ENCODE measurements at places on chromosomes 12 and 14.

GRCh38 chr12:71942259-71942658 is 3.6 kb downstream of the TPH2 start:
- H3K27me3 ChIP-seq = no peaks in the 10 kb centered on the region
- no peak overlapping the region for H3K27ac ChIP-seq
- H3K36me3 ChIP-seq = no peaks in the 10 kb centered on the region
- H3K4me3 ChIP-seq = no peak overlapping the region
- DNase-seq = no peak

DNA sequence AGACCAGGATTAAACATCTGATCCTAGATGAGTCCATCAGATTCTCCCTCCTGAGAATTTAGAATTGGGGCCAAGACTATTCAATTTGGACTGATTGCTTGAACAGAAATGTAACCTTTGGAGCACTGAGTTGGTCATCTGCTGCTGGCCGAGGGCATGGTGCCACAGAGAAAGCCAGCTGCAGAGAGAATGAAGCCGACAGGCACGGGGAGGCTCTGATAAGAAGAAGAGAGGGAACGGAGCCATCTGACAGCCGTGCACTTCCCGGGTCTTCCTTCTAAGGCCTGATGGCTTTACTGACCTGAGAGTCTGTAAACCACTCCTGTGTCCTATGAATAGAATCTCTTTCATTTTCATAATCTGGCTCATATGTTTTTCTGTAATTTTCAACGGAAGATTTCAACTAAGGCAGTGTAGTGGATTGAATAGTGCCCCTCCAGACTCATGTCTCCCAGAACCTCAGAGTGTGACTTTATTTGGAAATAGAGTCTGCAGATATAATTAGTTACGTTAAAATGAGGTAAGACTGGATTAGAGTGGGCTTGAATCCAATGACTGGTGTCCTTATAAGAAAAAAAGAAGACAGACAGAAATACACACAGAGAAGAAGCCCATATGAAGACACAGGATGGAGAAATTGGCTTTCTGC is 39.1 kb upstream of the FRS2 start:
- H3K4me1 ChIP-seq = no peaks in the 10 kb centered on the region
- no peaks in the 10 kb centered on the region for H3K27me3 ChIP-seq
- no peak overlapping the region for H3K4me3 ChIP-seq
- H3K36me3 ChIP-seq = no peaks in the 10 kb centered on the region

- no peaks in the 10 kb centered on the region for H3K4me1 ChIP-seq
- H3K4me3 ChIP-seq = no peak overlapping the region
- no peaks in the 10 kb centered on the region for H3K36me3 ChIP-seq
- H3K27me3 ChIP-seq = peaks cover 2% of the 10 kb centered on the region
- H3K27ac ChIP-seq = no peak overlapping the region
Observed at GRCh38 chr14:87748558-87748957, 244.4 kb downstream of the GALC start.

GRCh38 chr12:92472201-92472600 is 230.6 kb upstream of the PLEKHG7 start:
- no peak overlapping the region for H3K27ac ChIP-seq
- H3K36me3 ChIP-seq = no peaks in the 10 kb centered on the region
- H3K4me1 ChIP-seq = peaks cover 2% of the 10 kb centered on the region
- no peak overlapping the region for H3K4me3 ChIP-seq
- no peaks in the 10 kb centered on the region for H3K27me3 ChIP-seq

GRCh38 chr12:30980955-30981662 is 54.6 kb downstream of the TSPAN11 start:
- peaks cover 7% of the 10 kb centered on the region for H3K36me3 ChIP-seq
- H3K27me3 ChIP-seq = peaks cover 9% of the 10 kb centered on the region
- DNase-seq = no peak
- peak overlapping the region; percentile 44 for H3K4me3 ChIP-seq

GRCh38 chr12:68612697-68613096 is 2.0 kb downstream of the RAP1B start:
- peaks cover 18% of the 10 kb centered on the region for H3K4me1 ChIP-seq
- peak overlapping the region; percentile 94 for H3K4me3 ChIP-seq
- H3K27me3 ChIP-seq = peaks cover 10% of the 10 kb centered on the region

- no peaks in the 10 kb centered on the region for H3K36me3 ChIP-seq
- H3K27me3 ChIP-seq = peaks cover 2% of the 10 kb centered on the region
- no peak for DNase-seq
- H3K4me3 ChIP-seq = no peak overlapping the region
- H3K27ac ChIP-seq = peak overlapping the region; percentile 98
Observed at GRCh38 chr12:123293178-123293760, 21.6 kb upstream of the CDK2AP1 start.

- DNase-seq = no peak
- no peak overlapping the region for H3K4me3 ChIP-seq
Observed at GRCh38 chr14:91975763-91976162, 28.3 kb upstream of the FBLN5 start.

- no peak for DNase-seq
- no peaks in the 10 kb centered on the region for H3K27me3 ChIP-seq
- H3K36me3 ChIP-seq = no peaks in the 10 kb centered on the region
- no peak overlapping the region for H3K27ac ChIP-seq
Observed at GRCh38 chr14:75876530-75876929, 105.3 kb downstream of the TGFB3 start.

DNA sequence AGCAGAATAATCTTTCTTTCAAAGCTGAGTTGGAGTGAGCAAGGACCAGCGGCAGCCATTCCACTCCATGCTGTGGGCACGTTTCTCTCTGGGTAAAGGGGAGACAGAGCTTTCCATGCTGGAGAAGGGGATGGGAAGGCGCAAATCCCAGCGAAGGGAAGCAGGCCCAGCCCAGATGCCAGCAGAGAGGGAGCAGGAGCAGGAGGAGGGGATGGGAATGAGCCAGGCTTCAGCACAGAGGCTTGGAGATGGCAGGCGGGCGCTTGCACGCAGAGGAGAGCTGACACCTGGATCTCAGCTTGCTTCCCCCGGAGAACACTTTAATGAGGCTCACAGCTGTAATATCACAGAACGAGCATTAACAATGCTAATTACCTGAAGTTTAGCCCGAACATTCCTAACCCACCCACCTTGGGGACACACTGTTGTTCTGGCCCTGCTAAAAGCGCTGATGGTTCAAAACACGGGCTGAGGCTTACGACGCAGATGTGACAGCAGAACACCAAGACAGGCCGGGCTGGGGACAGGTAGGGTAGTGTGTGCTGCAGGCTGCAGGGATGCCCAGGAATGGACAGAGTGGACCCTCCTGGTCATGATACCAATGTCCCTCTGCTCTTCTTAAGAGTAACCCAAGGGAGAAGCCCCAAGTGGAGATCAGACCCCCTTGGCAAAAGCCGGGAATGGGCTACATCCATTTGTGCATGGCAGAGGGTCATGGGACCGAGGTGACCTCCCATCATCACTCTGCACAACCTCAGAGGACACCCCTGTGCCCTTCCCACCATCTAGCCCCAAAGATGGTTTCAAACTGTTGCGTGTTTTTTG is 288.6 kb downstream of the DPF3 start:
- no peak overlapping the region for H3K27ac ChIP-seq
- DNase-seq = no peak
- peaks cover 16% of the 10 kb centered on the region for H3K4me1 ChIP-seq
- peaks cover 10% of the 10 kb centered on the region for H3K36me3 ChIP-seq
- peaks cover 6% of the 10 kb centered on the region for H3K27me3 ChIP-seq

- no peak overlapping the region for H3K4me3 ChIP-seq
- no peak for DNase-seq
Observed at GRCh38 chr14:83300476-83301064, 1766.9 kb upstream of the SEL1L start.

GRCh38 chr12:110343114-110343513 is 60.4 kb downstream of the ANAPC7 start:
- peaks cover 50% of the 10 kb centered on the region for H3K4me1 ChIP-seq
- peaks cover 14% of the 10 kb centered on the region for H3K27me3 ChIP-seq
- peak; percentile 39 for DNase-seq
- H3K36me3 ChIP-seq = peaks cover 25% of the 10 kb centered on the region
- H3K4me3 ChIP-seq = peak overlapping the region; percentile 21

- H3K27me3 ChIP-seq = peaks cover 5% of the 10 kb centered on the region
- peaks cover 13% of the 10 kb centered on the region for H3K36me3 ChIP-seq
- H3K27ac ChIP-seq = no peak overlapping the region
- no peak for DNase-seq
Observed at GRCh38 chr14:96201157-96201556, 3.5 kb upstream of the BDKRB2 start.

- H3K4me1 ChIP-seq = no peaks in the 10 kb centered on the region
- peaks cover 2% of the 10 kb centered on the region for H3K27me3 ChIP-seq
- no peak overlapping the region for H3K27ac ChIP-seq
- H3K36me3 ChIP-seq = no peaks in the 10 kb centered on the region
- no peak for DNase-seq
Observed at GRCh38 chr12:22355011-22355580, 20.6 kb upstream of the ST8SIA1 start.

DNA sequence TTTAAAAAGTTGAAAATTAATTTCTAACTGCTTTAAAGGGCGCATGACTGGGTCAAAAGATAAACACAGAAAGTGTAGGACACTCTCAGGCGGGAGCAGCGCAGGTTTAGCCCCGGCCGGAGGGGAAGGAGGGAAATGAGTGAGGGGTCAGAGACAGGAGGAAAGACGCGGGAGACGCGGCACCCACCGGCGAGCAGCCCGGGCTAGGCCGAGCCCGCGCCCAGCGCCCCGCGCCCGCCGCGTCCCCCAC is 591 bp downstream of the GXYLT1 start:
- H3K4me1 ChIP-seq = peaks cover 17% of the 10 kb centered on the region
- peaks cover 7% of the 10 kb centered on the region for H3K27me3 ChIP-seq
- peak overlapping the region; percentile 40 for H3K27ac ChIP-seq
- H3K36me3 ChIP-seq = no peaks in the 10 kb centered on the region

GRCh38 chr12:53976823-53977595 is 2.3 kb upstream of the HOTAIR start:
- H3K27me3 ChIP-seq = peaks cover 52% of the 10 kb centered on the region
- H3K27ac ChIP-seq = no peak overlapping the region
- no peaks in the 10 kb centered on the region for H3K36me3 ChIP-seq
- no peak for DNase-seq
- no peak overlapping the region for H3K4me3 ChIP-seq

GRCh38 chr12:31326736-31327659 is 1.0 kb upstream of the SINHCAF start:
- peaks cover 11% of the 10 kb centered on the region for H3K4me1 ChIP-seq
- H3K27me3 ChIP-seq = peaks cover 10% of the 10 kb centered on the region
- no peaks in the 10 kb centered on the region for H3K36me3 ChIP-seq
- peak overlapping the region; percentile 99 for H3K27ac ChIP-seq
- H3K4me3 ChIP-seq = peak overlapping the region; percentile 99

All from glutamatergic neuron (in vitro differentiated cells).